ENCODE measurements at places on chromosomes 2 and 18.
A peak's percentile ranks its signal among the peaks of the same experiment; 100 is the strongest.

- DNase-seq: no peak
Measured at GRCh38 chr2:226077031-226077430, 677.5 kb downstream of the NYAP2 start.

DNA sequence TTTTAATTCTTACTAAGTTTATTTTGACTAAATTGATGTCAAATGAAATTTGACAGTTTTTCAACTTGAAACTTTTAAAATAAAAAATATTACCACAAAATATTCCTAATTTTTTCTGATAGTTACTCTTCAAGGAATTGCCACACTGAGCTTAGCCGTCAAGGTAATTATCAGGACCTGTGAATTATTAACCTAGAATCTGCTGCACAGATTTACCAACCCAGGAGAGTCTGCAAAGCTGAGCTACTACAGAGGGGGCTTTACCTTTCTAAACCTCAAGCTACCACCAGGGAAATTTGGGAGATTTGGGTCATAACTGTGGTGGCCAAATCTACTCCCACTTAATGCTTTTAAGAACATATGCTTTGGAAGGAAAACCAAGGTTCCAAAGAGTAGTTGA, 324.6 kb downstream of the CCDC178 start:
- DNase-seq: no peak

- DNase-seq: peak; percentile 23
Measured at GRCh38 chr18:76252880-76253279, 242.2 kb downstream of the ZNF516 start.

DNA sequence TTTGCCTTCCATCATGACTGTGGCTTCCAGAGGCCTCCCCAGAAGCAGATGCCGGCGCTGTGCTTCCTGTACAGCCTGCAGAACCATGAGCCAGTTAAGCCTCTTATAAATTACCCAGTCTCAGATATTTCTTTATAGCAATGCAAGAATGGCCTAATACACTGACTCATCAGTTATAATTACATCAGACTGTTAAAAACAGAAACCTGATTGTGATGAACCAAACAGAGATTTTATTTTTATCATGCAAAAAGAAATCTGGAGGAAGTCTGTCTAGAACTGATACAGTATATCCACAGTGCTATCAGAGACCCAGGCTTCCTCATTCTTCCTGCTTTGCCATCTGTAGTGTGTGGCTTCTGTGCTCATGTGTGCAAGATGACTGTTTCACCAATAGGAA, 93.4 kb upstream of the MEX3C start:
- DNase-seq: no peak

- DNase-seq: no peak
Measured at GRCh38 chr2:181988154-181988924, 2.7 kb downstream of the PPP1R1C start.

- no peak for DNase-seq
Measured at GRCh38 chr2:72828840-72829507, 3.1 kb upstream of the EXOC6B start.

DNA sequence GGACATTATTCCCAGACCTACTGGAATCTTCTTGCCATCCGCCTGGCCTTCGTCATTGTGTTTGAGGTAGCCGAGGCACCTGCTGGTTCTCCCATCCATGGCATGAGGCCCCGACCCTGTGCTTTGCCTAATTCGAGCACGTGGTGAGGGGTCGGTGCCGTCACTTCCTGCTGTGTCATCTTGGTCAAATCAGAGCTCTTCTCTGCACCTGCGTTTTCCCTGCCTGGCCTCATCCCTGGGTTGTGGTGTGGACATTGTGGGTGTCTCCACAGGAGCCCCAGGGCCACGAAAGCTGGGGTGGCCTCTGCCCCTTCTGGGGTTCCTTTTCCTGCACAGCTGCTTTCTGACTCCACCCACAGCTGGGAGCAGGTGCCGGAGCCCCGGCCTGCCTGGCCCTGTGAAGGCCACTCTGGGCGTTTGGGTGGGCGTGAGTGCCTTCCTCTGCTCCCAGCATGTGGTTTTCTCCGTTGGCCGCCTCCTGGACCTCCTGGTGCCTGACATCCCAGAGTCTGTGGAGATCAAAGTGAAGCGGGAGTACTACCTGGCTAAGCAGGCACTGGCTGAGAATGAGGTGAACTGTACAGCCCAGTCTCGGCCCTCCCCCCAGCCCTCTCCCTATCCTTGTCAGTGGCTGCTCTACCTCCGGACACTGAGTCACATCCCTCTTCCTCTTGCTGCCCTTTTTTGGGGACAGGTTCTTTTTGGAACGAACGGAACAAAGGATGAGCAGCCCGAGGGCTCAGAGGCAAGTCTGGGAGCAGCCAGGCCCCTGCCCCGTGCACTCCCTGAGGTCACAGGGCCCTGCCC, 34.9 kb downstream of the ANO7 start:
- DNase-seq: no peak

DNA sequence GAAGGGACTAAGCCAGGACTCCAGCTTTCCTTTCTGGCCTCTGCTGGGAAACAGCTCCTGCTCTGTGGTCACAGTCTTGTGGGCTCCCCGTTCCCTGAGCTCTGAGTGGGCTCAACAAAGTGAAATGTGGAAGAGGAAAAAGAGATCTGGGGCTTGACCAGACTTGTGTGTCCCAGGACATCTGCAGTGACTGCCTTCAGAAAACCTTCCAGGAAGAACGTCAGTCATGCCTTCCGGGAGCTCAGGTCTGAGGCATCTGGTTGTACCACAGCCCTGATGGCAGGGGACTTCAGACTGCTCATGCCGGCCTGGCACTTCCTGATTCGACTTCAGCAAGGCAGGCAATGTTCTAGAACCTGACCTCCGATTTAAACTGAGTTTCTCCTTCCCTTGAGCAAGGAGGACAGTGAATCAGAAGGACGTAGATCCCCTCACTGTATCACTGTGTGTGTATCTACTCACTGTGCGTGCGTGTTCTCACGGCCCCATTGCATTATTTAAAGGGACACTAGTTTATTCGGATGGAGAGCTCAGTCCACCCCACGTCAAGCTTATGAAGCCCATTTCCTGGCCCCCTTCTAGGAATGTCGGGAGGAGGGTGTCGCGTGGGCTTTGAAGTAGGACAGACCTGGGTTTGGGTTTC, 548 bp upstream of the FBLN7 start:
- no peak for DNase-seq

DNA sequence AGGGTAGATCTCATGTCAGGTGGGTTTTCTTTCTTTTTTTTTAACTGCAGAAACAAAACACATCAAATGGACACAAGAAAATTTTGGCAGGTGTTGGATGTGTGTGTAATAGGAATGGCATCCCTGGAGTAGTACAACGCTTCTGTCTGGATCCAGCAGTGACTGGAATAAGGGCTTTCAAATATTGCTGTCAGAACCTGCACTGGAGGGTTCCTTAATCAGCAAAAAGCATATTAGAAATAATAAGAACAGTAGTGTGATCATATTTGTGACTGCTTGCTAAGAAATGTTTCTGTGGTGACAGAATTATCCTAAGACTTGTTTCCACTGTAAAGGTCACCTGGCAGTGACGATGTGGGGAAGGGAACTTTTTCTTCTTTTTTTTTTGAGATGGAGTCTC, 30.8 kb downstream of the CREG2 start:
- DNase-seq: no peak

DNA sequence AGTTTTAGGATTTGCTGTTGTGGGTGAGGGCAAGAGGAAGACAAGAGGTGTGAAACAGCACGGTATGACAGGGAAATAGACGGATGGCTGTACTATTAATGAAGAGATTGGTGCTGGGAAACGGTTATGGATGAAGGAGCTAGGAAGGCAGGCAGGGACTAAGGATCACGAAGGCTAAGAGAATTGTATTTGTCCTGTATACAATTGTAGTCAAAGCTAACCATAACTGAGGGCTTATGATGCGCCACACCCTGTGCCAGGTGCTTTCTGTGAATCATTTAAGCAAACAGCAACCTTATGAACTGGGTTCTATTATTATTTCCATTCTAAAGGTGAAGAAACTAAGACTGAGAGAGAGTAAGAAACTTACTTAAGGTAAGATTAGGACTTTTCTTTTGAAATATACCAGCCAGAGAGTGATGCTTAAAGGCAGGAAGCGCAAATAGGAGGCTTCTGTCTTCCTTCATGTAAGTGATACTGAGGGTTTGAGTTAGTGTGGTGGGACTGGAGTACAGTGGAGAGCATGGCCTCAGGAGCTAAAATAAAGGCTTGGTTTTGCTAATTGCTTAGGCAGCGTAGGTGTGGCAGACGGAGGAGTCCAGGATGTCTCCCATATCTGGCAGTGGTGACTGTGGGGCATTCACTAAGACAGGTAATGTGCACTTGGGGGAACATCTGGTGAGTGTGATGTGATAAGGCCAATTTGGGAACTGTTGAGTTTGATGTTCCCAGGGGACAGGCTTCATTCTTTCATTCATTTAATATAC, 85.8 kb downstream of the PLEKHM3 start:
- DNase-seq: no peak

DNA sequence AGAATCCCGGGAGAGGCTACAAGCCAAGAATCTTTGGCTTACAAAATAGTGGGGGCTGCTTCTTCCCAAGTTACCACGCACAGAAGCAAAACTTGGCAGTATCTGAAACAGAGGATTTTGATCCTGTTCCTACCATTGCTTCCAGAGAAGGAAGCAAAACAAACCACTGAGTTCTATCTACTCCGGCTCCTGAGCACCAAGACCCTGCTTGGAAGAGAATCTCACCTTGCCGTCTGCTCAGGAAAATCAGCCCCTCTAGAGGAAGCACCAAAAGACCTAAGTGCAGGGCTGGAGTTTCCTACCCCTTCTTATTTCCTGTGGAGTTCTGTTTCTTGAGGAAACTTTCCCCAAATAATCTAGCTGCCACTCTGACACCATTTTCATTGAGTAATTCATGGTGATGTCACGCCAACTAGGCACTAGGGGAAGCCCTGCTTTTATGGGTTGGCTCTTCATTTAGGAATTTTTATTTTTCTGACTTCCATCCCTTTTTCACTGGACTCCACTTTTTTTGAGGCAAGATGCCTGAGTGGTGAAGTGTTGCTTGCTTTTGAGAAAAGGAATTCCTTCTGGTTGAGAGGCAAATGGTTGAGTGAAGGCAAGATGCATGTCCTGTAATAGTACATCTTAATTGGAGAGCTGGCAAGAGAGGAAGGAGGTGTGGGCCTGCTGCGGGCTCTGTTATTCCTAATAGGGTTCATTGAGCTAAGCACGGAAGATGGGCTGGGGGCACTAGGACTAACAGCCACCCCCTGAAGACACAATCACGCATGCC, 36.8 kb upstream of the EML4 start:
- DNase-seq: no peak

- no peak for DNase-seq
Measured at GRCh38 chr2:151968770-151969470, 129.9 kb downstream of the CACNB4 start.

GRCh38 chr2:7516484-7517063, 599.4 kb downstream of the RNF144A start:
- DNase-seq: no peak

- no peak for DNase-seq
Measured at GRCh38 chr2:240528406-240529040, 29.3 kb downstream of the ANKMY1 start.

All from HCT116 (cell line).